ENCODE measurements at places on chromosomes 6 and 20.
A peak's percentile ranks its signal among the peaks of the same experiment; 100 is the strongest.

GRCh38 chr20:34165018-34165619 is 53.1 kb upstream of the EIF2S2 start:
- H3K4me1 ChIP-seq: no peaks in the 10 kb centered on the region
- H3K27ac ChIP-seq: no peak overlapping the region
- no peak for DNase-seq

DNA sequence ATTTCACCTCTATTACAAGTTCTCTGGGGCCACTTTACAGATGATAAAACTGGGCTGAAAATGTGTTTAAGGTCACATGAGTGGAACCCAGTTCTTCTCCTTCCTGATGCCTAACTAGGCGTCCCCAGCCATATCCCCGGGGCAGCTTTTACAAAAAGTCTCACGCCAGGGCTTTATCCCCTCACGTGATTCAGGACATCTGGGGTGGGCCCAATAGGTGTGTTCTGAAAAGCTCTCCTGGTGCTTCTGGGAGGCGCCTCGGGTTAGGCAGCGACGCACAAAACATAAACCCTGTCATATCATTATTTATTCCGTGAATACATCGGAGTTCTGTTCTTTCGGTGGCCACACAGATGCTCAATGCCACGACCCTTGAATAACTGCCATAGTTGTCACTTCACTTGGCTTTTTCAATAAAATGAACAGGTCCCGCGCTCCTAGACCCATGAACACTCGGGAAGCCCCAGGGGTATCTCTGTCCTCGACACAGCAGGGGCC is 32.1 kb downstream of the SF3B5 start:
- no peak for DNase-seq
- peak overlapping the region; percentile 70 for H3K4me3 ChIP-seq
- no peak overlapping the region for H3K27ac ChIP-seq
- H3K27me3 ChIP-seq: no peaks in the 10 kb centered on the region

GRCh38 chr20:15857173-15857784 is 716.0 kb downstream of the KIF16B start:
- DNase-seq: no peak
- H3K4me1 ChIP-seq: no peaks in the 10 kb centered on the region
- H3K27me3 ChIP-seq: no peaks in the 10 kb centered on the region
- H3K4me3 ChIP-seq: no peak overlapping the region
- H3K27ac ChIP-seq: no peak overlapping the region

GRCh38 chr20:42678895-42679294 is 510.8 kb downstream of the PTPRT start:
- H3K36me3 ChIP-seq: no peaks in the 10 kb centered on the region
- H3K4me1 ChIP-seq: no peaks in the 10 kb centered on the region
- no peak overlapping the region for H3K27ac ChIP-seq
- no peak overlapping the region for H3K4me3 ChIP-seq
- no peaks in the 10 kb centered on the region for H3K27me3 ChIP-seq

DNA sequence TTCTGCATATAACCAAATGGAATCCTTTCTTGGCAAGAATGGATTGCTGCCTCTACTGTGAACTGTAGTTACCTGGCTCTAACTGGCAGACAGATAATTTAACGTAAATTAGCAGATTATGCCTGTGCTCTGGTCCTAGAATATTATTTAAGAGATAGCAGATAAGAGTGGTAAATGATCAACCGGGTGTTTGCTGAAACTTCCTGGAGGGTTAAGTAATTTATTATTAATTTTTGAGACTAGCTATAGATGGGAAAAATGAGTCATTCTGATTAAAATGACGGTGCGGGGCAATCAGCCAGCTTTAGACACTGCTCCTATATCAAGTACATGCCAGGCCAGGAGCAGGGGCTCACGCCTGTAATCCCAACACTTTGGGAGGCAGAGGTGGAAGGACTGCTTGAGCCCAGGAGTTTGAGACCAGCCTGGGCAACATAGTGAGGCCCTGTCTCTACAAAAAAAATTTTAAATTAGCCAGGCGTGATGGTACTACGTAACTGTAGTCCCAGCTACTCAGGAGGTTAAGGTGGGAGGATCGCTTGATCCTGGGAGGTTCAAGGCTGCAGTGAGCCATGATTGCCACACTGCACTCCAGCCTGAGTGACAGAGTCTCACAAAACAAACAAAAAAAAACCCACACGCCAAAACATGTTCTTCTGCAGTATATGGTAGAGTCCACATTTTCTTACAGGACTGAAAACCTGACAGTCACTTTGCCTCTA is 22.6 kb downstream of the B4GALT5 start:
- no peak overlapping the region for H3K27ac ChIP-seq
- no peak overlapping the region for H3K4me3 ChIP-seq
- peaks cover 35% of the 10 kb centered on the region for H3K4me1 ChIP-seq
- H3K36me3 ChIP-seq: no peaks in the 10 kb centered on the region
- no peaks in the 10 kb centered on the region for H3K27me3 ChIP-seq

GRCh38 chr6:168107191-168107983 is 28.4 kb upstream of the FRMD1 start:
- no peaks in the 10 kb centered on the region for H3K4me1 ChIP-seq
- H3K27ac ChIP-seq: no peak overlapping the region
- H3K36me3 ChIP-seq: no peaks in the 10 kb centered on the region
- H3K27me3 ChIP-seq: peaks cover 8% of the 10 kb centered on the region
- DNase-seq: no peak

GRCh38 chr6:161435748-161436070 is 161.8 kb upstream of the AGPAT4 start:
- no peaks in the 10 kb centered on the region for H3K27me3 ChIP-seq
- H3K36me3 ChIP-seq: no peaks in the 10 kb centered on the region
- DNase-seq: no peak
- no peak overlapping the region for H3K4me3 ChIP-seq

DNA sequence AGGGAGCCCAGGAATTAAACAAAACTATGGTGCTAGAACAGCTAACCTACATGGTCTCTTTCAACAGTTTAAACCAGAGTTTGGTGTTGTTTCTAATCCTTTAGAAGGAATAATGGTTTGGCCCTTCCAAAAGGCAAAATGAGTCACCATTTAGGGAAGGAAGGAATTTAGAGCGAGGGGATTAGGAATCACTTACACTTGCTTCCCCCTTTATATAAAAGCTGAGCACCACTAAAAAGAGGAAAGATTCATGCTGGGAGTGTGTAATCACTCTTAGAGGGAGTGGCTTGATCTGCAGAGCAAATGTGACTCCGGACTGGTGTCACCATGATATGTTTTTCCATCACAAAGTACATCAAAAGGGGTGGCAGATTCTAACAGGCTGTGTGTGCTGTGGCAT is 63.6 kb downstream of the F13A1 start:
- no peak overlapping the region for H3K4me3 ChIP-seq
- DNase-seq: no peak
- no peaks in the 10 kb centered on the region for H3K36me3 ChIP-seq
- no peak overlapping the region for H3K27ac ChIP-seq
- H3K27me3 ChIP-seq: no peaks in the 10 kb centered on the region

DNA sequence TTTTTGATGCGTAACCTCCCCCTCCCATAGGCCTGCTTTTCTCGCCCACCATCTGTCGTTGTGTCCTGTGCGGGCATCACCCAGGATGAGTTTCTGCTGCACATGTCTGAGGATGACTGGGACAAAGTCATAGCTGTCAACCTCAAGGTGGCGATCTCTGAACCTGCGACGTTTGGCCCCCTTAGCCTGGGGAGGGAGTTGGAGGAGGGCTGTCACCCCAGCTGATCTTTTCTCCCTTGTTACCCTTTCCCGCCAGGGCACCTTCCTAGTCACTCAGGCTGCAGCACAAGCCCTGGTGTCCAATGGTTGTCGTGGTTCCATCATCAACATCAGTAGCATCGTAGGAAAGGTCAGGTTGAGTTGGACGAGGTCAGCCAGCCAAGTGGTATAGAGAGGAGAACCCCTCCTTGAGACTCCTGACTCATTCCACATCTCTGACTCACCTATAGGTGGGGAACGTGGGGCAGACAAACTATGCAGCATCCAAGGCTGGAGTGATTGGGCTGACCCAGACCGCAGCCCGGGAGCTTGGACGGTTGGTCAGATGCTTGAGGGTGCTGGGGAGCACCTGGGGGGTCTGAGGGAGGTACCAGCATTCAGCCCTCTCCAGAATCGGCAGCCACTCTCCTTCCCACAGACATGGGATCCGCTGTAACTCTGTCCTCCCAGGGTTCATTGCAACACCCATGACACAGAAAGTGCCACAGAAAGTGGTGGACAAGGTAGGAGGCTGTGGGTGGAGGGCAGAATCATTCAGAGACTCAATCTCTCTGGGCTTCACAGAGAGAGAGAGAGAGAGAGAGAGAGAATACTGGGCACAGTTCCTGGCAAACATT is 954 bp downstream of the HSD17B8 start:
- no peaks in the 10 kb centered on the region for H3K27me3 ChIP-seq
- peak overlapping the region; percentile 81 for H3K4me3 ChIP-seq
- H3K36me3 ChIP-seq: peaks cover 22% of the 10 kb centered on the region
- peak; percentile 64 for DNase-seq

DNA sequence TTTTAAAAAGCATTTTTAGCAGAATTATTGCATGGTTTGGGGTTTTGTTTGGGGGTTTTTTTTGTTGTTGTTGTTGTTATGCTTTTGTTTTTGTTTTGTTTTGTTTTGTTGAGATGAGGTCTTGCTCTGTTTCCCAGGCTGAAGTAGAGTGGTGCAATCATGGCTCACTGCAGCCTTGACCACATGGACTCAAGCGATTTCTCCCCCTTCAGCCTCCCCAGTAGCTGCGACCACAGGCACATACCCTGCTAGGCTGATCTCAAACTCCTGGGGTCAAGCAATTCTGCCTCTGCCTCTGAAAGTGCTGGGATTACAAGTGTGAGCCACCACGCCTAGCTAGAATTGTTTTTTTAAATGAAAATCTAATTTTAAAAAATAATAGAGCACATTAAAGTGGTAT is 35.7 kb downstream of the UBR2 start:
- no peak for DNase-seq
- H3K36me3 ChIP-seq: peaks cover 20% of the 10 kb centered on the region
- H3K4me1 ChIP-seq: no peaks in the 10 kb centered on the region
- no peaks in the 10 kb centered on the region for H3K27me3 ChIP-seq
- no peak overlapping the region for H3K27ac ChIP-seq

DNA sequence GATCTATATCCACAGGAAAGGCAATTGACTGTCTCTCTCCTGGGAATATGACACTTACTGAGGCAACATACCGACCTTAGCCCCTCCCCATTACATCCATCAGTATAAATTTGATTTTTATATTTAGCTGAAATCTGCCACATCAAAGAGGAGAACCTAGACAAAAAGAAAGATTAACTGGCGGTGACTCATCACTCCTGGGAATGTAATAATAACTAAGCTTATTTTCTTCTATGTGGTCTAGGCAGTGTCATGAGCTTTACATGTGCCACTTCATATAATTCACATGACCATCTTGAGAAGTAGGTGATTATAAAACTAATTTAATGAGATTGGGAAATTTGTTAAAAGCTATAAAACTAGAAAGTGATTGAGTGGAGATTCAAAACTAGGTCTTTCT is 520.0 kb upstream of the HS3ST5 start:
- DNase-seq: no peak
- no peaks in the 10 kb centered on the region for H3K4me1 ChIP-seq
- no peaks in the 10 kb centered on the region for H3K36me3 ChIP-seq
- no peak overlapping the region for H3K27ac ChIP-seq

DNA sequence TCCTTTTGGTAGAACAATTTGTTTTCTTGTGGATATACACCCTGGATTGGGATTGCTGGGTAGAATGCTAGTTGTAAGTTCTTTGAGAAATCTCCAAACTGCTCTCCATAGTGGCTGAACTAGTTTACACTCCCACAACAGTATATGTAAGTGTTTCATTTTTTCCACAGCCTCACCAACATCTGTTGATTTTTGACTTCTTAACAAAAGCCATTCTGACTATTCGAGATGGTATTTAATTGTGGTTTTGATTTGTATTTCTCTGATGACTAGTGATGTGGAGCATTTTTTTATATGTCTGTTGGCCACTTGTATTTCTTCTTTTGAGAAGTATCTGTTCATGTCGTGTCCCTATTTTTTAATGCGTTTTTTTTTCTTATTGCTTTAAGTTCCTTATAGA is 444.1 kb downstream of the CBLN4 start:
- H3K4me3 ChIP-seq: no peak overlapping the region
- no peak for DNase-seq
- H3K27me3 ChIP-seq: no peaks in the 10 kb centered on the region
- H3K27ac ChIP-seq: no peak overlapping the region
- H3K4me1 ChIP-seq: no peaks in the 10 kb centered on the region
- H3K36me3 ChIP-seq: no peaks in the 10 kb centered on the region

GRCh38 chr20:32536851-32537656 is 48.1 kb downstream of the NOL4L start:
- no peak overlapping the region for H3K27ac ChIP-seq
- no peak for DNase-seq
- H3K4me3 ChIP-seq: peak overlapping the region; percentile 57
- peaks cover 40% of the 10 kb centered on the region for H3K4me1 ChIP-seq

DNA sequence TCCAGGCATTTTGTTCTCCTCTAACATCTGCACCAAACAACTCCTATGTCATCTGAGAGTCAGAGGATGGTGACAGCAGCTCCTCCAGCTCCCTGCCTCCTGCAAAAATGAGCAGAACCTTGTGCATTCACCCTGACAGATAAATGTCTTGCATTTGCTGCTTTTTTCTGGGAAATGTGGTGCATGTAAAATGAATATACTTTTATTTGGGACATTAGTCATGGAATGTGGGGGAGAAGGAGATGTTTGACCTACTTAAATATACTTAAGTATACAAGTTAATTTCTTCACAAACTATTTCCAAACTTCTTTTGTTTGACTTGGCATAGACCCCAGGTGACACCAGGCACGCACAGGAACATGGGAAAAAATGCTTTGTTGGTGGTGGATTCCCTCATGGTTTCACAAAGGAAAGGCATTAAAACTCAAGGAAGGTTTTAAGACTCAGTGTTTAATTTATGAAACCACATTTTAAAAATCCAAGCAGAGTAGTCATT is 181.8 kb upstream of the MCHR2 start:
- H3K36me3 ChIP-seq: no peaks in the 10 kb centered on the region
- H3K4me3 ChIP-seq: no peak overlapping the region
- H3K27ac ChIP-seq: peak overlapping the region; percentile 6
- peaks cover 12% of the 10 kb centered on the region for H3K4me1 ChIP-seq
- H3K27me3 ChIP-seq: no peaks in the 10 kb centered on the region

DNA sequence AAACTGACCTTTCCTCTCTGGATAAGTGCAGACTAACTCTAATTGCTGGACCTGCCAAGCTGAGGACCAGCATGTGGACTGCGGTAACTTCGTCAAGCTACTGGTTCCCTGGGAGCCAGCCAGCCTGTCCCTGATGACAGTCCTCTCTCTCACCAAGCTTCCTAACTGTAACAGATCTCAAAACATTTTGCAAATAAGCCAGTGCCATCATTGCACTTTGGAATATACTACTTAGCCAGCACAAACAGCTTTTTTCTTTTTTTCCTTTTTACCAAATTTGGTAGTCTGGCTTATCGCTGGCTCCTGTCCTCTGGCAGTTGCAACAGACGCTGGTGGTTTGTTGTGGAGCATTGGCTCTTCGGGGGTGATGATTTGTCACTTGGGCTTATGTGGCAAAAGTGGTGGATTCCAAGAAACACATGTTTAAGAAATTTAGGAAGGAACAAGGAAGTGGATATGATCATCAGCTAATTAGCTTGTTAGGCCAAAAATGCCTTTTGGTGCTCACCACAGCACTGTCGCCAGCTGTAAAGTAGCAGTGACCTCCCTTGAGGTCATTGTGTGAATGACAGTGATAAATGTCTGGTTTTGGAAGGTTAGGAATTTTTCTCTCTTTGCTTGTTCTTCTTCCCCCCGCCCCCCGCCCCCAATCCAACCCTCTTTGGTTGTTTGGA is 171.7 kb downstream of the CLIC5 start:
- H3K36me3 ChIP-seq: no peaks in the 10 kb centered on the region
- no peak overlapping the region for H3K27ac ChIP-seq
- H3K27me3 ChIP-seq: no peaks in the 10 kb centered on the region
- no peaks in the 10 kb centered on the region for H3K4me1 ChIP-seq

- H3K27ac ChIP-seq: no peak overlapping the region
- no peaks in the 10 kb centered on the region for H3K4me1 ChIP-seq
- H3K36me3 ChIP-seq: no peaks in the 10 kb centered on the region
Observed at GRCh38 chr6:45795678-45796077, 220.0 kb downstream of the CLIC5 start.
